SW 1271 (cell line): ENCODE measurements at places on chromosomes 13 and 19.
A peak's percentile ranks its signal among the peaks of the same experiment; 100 is the strongest.

DNA sequence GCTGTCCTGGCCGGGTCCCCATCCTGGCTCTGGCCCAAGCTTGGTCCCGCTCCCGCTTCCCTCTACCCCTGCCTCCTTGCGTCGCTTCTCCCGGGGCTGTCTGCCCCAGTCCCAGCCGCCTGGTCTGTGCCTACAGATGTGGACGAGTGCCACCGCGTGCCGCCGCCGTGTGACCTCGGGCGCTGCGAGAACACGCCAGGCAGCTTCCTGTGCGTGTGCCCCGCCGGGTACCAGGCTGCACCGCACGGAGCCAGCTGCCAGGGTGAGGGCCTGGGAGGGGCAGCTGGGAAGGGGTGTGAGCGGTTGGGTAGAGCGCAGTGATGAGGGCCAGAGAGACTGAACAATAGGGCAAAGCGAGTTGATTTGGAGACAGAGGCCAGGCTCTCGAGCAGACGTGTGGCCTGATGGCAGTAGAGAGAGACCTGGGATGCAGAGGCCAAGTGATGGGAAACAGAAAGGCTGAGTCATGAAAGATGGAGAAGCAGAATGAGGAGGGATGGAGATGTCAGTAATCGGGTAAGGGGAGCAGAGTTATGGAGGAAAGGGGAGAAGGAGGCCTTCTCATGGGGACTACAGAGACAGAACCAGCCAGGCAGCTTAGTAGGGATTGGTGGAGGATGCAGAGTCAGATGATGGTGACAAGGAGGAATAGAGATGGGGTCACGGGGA, 9.4 kb downstream of the LTBP4 start:
- no peak for DNase-seq

GRCh38 chr13:33543089-33543459, 257.5 kb upstream of the STARD13 start:
- DNase-seq: no peak

GRCh38 chr13:113656003-113656588, 1.9 kb downstream of the ATP4B start:
- no peak for DNase-seq

GRCh38 chr13:32790731-32791130, 204.5 kb downstream of the PDS5B start:
- DNase-seq: no peak

- no peak for DNase-seq
Observed at GRCh38 chr13:56015919-56016318, 1124.8 kb upstream of the PRR20A start.

DNA sequence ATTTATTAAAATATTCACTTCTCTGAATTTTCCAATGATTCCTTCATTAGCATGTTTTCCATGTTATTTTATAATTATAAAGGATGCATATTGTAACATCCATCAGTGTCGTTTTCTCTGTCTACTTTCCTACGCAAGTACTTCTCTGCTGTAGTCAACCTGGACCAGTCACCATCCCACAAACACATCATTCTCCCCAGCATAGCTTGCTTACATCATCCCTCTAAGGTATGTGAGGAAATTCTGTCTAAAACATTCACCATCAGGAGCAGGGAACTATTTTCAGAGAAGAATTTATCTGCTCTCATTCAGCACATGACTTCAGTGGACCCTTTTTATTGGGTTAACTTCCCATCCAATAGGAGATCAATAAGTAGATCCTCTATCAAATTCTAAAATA, 806.1 kb upstream of the ARGLU1 start:
- DNase-seq: no peak

DNA sequence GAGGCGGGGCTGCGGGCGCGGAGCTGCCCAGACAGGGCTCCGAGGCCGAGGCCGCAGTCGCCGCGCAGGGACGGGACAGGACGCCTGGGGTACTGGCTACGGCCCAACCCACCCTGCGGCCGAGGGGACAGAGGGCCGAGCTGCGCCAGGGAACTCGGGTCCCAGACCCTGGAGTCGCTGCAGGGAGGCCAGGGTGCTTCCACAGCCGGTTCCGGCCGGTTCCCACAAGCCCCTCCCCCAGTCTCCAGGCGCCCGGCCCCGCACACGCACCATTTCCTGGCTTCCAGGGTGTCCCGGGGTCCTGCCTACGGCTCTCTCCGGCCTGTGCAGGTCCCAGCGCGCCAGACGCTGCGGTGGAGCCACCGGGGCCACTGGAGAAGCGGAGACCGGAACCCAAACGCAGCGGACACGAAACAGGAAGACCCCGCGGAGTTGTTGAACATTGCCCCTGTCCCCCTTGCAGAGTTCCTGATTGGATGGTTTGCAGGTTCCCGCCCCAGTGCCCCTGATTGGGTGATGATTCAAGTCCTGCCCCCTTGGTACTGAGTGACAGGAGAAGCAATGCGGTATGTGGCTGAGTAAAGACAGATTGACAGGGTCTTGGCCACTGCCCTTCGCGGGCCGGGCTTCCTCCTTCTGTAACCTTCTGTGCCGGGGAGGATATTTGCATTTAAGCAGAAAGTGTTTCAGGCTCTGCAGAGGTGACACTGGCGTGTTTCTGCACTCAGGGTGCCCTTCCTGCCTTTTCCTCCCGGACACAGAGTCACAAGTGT, at the start of gene ZNF564:
TSS of gene ZNF564 (minus strand) at position 423 of the 773 bp plus-strand sequence. CDS start at position 273, 150 bp downstream.
- peak; percentile 96 for DNase-seq

GRCh38 chr13:100464006-100464405, 124.6 kb downstream of the GGACT start:
- DNase-seq: no peak

GRCh38 chr19:45473367-45473681, 5.5 kb downstream of the FOSB start:
- DNase-seq: no peak

- DNase-seq: no peak
Observed at GRCh38 chr13:19596960-19597361, 35.6 kb upstream of the TPTE2 start.

- no peak for DNase-seq
Observed at GRCh38 chr19:29672933-29673336, 7.7 kb downstream of the PLEKHF1 start.

DNA sequence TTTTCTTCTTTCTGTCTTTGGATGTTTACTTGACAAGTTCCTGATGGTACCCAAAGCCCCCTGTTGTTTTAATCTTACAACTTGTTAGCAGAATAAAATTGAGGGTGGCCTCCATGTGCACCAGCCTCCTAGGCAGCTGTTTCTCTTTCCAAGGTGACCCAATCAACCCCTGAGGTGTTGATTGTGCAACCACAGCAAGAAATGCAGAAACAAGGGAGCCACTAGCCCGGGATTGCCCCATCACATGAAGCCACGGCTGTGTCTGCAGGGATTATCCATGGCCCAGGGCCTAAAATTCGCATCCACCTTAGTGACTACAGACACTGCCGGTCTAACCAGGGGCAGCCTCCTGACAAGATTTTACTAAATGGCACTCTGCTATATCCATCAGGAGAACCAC, 14.4 kb downstream of the CEACAM4 start:
- DNase-seq: no peak

DNA sequence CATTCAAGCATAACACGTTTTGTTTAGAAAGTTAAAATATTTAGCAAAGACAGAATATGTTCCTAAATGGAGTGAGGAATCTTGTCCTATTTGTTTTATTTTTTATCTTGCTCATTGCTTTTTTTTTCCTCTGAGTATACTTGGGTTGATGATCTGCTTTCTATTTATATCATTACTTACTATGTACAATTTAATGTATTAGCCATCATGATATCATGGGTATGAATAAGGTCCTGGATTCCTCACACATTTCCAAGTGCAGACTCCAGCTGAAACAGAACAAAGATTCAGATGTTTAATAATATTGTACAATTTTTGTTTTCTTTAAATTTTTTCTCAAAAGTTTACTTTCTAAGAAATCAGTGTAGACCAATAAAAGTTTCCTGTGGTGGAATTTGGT, 388.2 kb downstream of the GPC6 start:
- DNase-seq: no peak

DNA sequence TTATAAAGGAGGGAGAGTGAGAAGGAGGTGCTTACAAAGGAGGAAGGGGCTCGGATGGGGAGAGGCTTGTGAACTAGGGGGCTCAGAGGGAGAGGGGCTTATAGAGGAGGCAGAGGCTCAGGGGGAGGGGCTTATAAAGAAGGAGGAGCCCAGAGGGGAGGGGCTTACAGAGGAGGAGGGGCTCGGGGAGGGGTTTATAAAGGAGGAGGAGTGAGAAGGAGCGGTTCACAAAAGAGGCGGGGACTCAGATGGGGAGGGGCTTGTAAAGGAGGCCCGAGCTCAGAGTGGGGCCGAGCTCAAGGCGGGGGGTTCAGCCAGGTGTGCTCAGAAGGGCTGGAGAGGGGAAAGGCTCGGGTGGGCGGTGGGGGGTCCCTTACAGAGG, 500 bp downstream of the SMIM24 start:
- no peak for DNase-seq

DNA sequence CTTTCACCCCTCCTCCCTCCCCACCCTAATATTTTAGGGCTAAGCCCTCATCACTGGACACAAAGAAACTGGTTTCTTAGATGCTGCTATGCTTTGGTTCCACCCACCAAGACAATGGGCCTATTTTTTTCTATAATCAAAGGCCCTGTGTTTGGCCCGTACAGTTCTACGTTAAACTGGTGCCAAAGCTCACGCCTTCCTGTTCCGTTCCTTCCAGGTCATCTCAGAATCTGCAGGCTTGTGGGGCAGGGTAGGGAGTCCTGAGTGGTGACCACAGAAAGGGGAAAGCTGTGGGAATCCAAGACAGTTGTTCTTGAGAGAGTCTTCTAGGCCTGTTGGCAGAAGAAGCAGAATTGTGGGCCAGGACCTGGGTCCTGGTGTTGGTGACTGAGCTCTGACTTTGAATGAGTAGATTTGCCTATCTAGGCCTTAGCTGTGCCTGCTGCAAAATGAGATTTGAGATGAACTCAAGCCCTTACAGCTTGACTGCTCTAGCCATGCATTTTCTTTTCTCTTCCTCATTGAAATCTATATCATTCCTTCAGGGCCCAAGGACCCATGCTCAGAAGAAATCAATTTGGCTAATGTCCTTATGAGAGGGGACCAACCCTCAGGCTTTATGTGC, 19.1 kb upstream of the CXCL17 start:
- no peak for DNase-seq

- DNase-seq: no peak
Observed at GRCh38 chr19:53936029-53936428, 26.7 kb upstream of the CACNG8 start.

GRCh38 chr19:35796645-35797542, 15.8 kb downstream of the PRODH2 start:
- DNase-seq: no peak

DNA sequence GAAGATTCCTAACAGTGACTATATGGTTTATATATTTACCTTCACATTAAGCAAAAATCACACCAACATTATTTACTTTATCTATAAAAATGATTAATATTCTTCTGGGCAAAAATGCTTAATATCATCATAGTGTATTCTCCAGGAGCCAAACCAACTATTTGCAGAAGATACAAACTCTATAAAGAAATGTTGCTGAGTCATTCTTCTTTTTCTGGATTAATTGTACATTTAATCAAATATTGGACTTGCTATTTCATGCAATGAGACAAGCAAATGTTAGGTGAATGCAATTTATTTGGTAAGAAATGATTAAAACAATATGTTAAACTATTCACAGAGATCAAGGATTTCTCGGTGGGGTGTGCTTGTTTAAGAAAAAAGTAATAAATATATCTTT, 1075.8 kb downstream of the PCDH9 start:
- DNase-seq: no peak
